ENCODE measurements at places on chromosomes 7 and 10. TPM values are rescaled to one million over a fixed set of nuclear protein-coding genes. Genes with fewer than 3 reads are reported as not detected.

GJD4 gene
- polyA plus RNA-seq: 0.03 TPM

CRPPA gene
- polyA plus RNA-seq: 0.17 TPM

OR6V1 gene
- polyA plus RNA-seq: not detected

MOGAT3 gene
- not detected for polyA plus RNA-seq

PSD gene
- 0.65 TPM for polyA plus RNA-seq

ZNF239 gene
- 2.0 TPM for polyA plus RNA-seq

HDAC9 gene
- 15.9 TPM for polyA plus RNA-seq

HKDC1 gene
- polyA plus RNA-seq: 0.26 TPM

LBX1 gene
- polyA plus RNA-seq: not detected

RNF148 gene
- polyA plus RNA-seq: 0.06 TPM

AKR1C1 gene
- 4.8 TPM for polyA plus RNA-seq

MRLN gene
- not detected for polyA plus RNA-seq

STK32C gene
- 16.0 TPM for polyA plus RNA-seq

SYNPO2L gene
- polyA plus RNA-seq: 0.04 TPM

AKR1C8 gene
- polyA plus RNA-seq: not detected

MMRN2 gene
- 10.3 TPM for polyA plus RNA-seq

ELFN1 gene
- 0.70 TPM for polyA plus RNA-seq

OPN1SW gene
- polyA plus RNA-seq: not detected

NODAL gene
- not detected for polyA plus RNA-seq

CRYGN gene
- polyA plus RNA-seq: 0.32 TPM

HTR5A gene
- polyA plus RNA-seq: not detected

CD36 gene
- polyA plus RNA-seq: 60.3 TPM

MBL2 gene
- polyA plus RNA-seq: not detected

TWIST1 gene
- 0.33 TPM for polyA plus RNA-seq
